Right ventricle myocardium superior (tissue), 1 donor: ENCODE measurements at places on chromosomes 1 and 21. TPM values are rescaled to one million over a fixed set of nuclear protein-coding genes. Genes with fewer than 3 reads are reported as not detected.

DNA sequence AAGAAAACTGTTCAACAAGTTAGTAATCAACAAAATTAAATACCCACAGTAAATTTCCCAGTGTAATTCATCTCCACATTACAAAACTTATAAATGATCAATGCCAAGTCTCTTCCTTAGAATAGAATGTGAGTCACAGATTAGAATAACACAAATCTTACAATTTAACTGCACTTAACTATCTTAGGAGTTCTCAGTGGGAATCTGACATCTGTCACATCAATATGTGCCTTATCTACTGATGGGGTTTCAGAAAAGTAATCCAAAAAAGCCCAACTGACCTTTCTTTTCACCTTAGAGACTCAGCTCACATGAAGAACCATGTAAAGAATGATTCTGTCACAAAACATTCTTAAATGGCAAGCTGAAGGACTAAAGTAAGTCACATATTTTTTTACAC lies 141.4 kb downstream of the RERE start:
- DNase-seq: no peak

DNA sequence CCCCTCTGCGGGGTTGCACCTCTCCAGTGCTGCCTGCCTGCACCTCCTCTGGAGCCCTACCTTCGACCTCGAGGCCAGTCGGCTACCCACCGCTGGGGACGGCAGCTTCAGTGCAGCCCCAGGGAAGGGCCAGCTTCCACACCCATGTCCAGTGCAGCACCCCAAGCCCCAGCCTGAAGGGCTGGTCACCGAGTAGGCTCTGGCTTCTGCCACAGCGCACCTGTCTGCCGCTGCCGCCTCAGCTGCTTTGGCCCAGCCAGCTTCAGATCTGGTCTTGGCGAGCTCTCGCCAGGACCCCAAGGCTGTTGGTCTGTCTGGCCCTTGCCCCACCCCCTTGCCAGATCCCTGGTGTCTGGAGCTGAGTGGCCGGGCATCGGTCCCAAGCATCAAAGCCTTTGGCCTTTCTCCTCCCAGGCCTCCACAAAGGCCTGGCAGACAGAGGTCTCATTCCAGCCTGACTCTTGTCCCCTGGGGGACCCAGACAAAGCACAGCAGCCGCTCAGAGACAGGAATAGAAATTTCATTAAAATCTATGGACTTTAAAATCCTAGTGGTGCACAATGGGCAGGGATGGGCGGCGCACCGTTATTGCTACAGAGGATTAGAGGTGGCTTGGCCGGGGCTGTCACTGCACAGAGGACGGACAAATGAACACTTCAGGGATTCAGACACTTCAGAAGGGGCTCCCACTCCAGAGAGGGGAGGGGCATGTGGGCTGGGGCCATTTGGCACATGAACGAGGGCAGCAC lies 4.8 kb downstream of the CCDC24 start:
- no peak for DNase-seq

GRCh38 chr1:167518331-167518700 lies at the start of gene CD247:
Gene CD247 (minus strand): TSS chr1:167518529. CDS start chr1:167518465, 64 bp downstream.
- no peak for DNase-seq

DNA sequence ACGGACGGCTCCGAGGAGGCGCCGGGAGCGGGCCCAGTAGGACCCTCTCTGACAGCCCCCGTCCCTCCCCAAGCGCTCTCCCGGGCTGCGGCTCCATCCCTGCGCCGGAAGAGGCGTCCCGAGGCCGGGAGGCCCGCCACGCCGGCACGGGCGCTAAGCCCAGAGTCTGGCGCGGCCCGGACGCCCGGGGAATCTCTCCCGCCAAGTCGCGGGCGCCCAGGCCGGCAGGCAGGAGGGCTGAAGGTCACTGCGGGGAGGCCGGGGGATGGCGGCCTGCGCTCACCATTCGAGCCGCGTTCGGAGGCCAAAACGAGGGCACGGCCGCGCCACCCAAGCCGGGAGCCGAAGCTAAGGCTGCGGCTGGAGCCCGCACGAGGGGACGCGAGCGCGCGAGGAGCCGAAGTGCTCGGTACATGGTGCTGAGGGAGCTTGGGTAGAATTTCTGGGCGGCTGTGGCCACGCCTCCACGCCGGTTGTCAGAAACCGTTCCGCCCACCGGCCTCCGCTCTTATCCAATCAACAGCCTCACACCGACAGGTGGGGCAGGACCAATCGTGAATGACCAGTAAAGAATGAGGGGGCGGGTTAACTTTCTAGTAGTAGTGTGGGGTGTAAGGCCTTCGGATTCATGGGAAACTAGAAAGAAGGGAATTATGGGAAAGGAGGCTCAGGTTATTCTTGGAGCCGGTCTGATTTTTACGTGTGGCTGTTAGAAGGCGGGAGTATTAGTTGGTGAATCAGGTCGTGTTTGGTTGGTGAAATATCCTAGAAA lies at the start of gene FH:
TSS of gene FH (minus strand) at position 448 of the 772 bp plus-strand sequence. CDS start at position 415, 33 bp downstream.
- peak; percentile 98 for DNase-seq

DNA sequence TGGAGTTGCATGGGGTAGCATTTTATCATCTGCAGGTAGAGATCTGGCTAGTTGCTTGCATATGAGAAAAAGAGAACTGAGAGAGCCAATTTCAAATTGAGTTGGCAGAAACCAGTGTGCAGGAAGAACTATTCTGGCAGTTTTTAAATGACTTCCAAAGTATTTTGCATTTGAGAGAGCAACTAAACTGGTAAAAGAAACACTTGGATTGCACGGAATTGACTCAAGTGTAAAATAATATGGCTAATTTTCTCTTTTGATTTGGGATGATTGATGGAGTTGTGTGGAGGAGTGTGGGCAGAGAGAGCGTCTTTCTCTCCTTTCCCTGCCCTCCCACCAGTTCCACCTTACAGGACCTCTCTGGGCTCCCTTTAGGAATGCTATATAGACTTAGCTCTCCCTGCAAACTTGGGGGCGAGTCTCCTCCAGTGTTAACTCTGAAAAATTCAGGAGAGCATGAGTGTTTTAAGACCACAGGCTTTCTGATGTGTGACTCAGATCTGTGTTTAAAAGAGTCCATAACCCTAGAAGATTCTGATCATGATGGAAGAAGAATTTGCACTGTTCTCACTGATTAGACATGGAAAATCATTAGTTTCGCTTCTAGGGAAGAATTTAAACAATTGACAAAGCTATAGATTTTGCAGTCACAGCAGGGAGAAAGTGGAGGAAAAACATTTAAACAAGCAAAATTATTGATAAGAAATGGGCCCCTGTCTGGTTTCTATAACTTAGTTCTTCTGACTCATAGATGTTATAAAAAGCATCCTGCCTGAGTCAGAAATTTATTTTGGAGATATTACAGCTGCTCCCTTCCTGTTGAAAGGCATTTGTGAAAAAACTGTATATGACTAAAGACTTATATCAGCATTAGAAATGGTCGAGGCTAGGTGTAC lies 24.9 kb upstream of the CTBS start:
- DNase-seq: no peak

- DNase-seq: no peak
These were observed 162.4 kb downstream of the PLPPR5 start for GRCh38 chr1:98842241-98842640.

GRCh38 chr1:14851760-14852159 lies 253.3 kb downstream of the KAZN start:
- no peak for DNase-seq

SYT14 gene
- not detected for total RNA-seq

TGFB2 gene
- 1.5 TPM for total RNA-seq

MYOC gene
- total RNA-seq: 2.1 TPM

NTRK1 gene
- total RNA-seq: 2.5 TPM

DCDC2B gene
- total RNA-seq: not detected
